ENCODE measurements at places on chromosomes 16 and 17.

DNA sequence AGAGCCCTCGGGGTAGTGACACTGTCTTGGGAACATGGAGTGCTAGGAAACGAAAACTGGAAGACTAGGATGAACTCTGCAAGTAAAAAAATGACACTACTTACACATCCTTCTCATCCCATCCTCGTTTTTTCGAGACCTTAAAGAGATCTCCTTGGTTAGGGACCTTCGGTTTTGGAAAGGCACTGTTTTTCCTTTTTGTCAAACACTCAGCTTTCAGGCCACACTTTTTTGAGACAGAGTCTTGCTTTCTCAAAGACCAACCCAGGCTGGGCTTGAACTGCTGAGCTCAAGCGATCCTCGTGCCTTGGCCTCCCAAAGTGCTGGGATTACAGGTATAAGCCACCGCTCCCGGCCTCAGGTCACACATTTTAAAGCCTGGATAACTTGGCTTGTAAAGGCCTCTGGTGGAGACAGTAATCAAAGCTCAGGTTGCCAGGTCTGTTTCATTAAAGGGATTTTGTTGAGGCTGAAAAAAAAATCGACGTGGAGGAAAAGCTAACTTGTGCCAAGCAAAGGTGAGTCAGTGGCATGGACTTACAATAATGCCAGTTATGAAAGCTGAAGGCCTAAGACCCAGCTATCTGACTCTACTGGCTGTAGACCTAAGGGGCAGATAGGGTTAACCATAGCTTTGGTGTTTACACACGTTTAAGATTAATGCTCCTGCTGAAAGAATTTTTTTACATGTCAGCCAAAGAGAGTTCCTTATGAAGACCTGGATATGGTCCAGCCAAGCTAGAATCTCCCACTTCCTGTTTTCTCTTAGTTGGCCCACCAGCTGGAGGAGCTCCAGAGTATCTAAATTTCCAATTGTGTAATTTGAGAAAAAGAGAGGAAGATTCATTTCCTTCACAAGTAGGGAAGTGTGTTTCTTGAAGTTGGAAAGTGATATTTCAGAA lies 823 bp downstream of the NBR1 start:
- DNase-seq = no peak

DNA sequence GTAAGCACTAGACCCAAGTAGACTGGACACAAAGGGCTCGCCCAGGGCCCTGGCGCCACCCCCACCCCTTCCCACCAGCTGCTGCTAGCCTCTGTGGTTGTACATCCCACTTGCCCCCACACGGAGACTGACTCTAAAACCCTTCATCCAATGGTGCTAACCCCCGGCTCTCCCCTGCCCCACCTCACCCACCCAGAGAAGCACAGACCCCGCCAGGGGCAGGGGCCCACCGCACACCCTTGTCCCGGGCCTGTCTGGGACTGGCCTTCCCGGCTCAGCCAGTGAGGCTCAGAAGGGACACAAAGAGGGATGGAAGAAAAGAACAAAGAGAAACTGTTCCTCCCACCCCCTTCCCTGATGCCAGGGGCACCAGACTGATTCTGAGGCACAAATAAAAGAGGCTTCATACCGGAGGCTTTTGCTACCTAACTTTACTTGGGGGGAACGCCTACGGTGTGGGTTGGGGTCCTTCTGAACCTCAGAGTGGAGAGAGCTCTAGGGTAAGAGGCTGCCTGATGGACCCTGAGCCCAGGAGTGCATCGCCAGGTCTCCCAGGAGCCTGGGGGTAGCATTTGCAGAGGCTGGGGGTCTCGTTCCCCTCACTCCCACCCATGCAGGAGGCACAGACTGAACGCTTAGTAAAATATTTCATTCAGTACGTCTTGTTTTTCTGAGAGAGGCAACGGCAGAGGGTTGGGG lies 8.2 kb downstream of the CORO6 start:
- no peak for DNase-seq

GRCh38 chr16:89324056-89325010 lies 106.8 kb downstream of the ZNF778 start:
- DNase-seq = no peak

DNA sequence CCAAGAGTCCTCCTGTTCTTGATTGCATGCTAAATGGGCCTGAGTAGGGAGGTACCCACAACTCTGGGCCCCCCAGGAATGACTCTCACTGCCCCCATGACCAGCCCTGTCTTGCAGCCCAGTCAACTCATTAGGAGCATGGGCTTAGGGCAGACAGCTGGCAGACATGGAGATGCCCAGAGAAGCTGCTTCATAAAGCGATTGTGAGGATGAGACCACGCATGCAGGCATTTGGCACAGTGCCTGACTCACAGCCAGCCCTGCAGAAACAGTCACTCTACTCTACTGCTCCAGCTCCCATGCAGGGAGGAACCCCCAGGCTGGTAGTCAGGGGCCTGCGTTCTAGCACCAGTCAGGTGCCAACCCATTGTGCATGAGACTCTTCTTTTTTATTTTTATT lies 8.4 kb upstream of the C16orf82 start:
- no peak for DNase-seq

DNA sequence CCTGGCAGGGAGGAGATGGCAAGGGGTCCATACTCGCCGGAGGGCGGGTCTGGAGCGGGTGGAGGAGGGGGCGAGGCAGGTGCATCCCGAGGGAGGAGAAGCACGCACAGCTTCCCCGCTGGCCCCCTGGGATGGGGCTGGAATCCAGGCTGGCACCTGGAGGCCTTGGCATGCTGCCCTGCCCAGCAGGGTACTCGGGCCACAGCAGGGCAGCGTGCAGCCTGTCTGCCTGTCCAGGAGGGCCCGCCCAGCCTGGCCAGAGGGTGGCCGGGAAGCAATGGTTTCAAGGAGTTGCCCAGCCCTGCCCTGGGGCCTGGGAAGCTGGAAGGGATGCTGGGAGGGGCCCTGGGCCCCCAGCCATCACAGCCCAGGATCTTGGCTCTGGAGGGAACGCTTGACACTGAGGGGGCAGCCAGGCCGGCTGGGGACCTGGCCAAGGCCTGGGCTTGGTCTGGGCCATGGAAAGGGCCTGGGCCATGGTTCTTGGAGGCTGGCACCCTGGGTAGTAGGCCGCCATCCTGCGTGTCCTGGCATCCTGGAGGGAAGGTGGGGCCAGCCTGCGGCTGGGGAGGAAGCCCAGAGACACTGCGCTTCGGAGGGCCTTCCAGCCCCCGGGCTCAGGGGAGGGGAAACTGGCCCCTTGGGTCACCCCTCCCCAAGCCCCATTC lies 1.1 kb downstream of the GLIS2 start:
- DNase-seq = no peak

DNA sequence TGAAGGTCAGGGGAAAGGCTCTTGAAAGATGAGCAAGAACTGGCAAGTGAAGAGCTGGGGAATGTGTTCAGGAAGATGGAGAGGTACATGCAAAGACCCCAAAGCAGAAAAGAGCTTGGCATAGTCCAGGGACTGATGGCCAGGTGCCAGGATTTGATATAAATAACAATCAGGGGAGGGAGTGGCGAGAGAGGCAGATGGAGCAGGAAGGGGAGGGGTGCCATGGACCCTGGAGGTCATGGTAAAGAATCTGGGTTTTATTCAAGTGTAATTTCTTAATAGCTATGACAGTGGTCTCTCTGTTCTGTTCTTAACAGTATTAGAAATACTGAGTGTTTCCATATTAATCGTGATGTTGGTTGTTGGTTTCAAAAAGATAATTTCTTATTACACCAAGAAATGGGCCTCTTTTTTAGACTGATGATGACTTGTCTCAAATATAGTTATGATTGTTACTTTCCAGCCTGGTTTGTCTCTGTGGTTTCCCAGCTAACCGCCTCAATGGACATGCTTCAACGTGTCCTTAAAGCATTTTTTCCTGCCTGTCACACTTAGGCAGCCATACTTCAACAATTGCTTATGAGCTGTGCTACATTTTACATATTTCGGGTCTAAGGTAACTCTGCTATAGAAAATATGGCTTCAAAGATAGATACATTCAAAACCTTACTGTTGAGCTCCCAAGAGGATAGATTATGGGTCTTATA lies 49.4 kb downstream of the MYH10 start:
- DNase-seq = no peak

DNA sequence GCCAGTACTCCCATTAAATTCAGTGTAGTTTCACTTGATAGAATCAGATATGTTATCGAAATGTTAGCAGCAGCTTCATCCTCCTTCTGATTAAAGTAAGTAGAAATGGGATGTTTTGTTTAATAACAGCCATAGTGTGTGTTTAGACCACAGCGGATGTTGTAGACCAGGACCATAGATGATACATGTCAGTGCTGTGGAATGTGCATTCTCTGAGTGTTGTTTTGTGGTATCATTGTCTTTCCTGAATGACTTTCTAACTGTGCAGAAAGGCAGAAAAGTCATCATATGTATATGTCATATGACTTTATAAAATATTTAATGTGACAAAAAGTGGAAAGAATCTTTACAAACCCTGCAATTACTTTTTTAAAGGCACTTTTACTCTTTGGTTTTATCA lies 55.6 kb downstream of the CYLD start:
- DNase-seq = no peak

DNA sequence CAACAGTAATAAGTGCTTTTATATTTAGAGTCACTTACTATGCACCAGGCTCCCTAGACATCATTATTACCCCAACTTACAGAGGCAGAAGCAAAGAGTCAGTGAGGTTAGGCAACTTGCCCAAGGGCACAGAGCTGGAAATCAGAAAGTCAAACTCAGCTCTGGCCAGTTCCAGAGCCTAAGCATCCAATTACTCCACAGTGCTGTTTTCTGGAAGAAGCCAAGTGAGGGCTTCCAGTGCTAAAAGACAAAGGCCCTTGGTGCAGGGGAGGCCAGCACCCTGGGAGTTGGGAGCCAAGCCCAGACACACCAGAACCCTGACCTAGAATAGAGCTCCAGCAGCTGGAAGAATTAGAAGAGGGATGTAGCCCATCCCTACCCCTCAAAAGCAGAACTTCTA lies 40.2 kb downstream of the C17orf67 start:
- DNase-seq = no peak

GRCh38 chr16:81447383-81448101 lies 2.9 kb downstream of the CMIP start:
- no peak for DNase-seq

GRCh38 chr17:32116937-32117336 lies 25.4 kb upstream of the RHOT1 start:
- no peak for DNase-seq

- no peak for DNase-seq
These were observed 47.7 kb downstream of the GNA13 start for GRCh38 chr17:65008882-65009281.

- DNase-seq = no peak
These were observed 15.0 kb downstream of the USP31 start for GRCh38 chr16:23134274-23134673.

DNA sequence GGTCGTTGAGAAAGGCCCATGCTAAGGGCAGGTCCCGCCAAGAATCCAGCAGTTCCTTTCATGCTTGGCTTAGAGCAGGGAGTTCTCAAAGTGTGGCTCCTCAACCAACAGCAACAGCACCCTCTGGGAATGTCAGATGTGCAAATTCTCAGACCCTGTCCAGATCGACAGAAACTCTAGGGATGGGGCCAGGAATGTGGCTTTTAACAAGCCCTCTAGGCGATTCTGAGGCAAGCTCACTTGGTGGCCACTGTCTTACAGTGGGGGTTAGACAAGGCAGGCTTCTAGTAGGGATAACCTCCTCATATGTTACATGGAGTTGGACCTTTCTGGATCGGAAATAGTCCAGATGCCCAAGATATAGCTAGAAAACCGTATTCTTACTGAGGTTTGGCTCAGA lies 144.8 kb downstream of the ZFHX3 start:
- no peak for DNase-seq

DNA sequence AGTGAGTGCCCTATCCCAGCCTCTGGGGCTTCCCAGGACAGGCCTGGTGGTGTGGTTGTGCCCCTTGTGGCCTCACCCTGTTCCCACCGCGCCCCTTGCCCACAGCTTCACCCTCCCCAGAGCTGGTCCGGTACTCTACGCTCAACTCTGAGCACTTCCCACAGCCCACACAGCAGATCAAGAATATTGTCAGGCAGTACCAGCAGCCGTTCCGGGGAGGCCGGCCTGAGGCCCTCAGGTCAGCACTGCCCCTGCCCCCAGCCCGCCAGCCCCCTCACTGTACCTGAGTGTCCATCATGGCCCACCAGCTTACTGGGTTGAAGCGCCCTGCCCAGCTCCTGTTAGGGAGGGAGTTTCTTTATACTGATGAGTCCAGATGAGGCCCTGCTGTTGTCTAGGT lies 32.3 kb upstream of the ALKBH5 start:
- DNase-seq = no peak

GRCh38 chr17:80780381-80781198 lies 211.1 kb upstream of the CHMP6 start:
- no peak for DNase-seq

DNA sequence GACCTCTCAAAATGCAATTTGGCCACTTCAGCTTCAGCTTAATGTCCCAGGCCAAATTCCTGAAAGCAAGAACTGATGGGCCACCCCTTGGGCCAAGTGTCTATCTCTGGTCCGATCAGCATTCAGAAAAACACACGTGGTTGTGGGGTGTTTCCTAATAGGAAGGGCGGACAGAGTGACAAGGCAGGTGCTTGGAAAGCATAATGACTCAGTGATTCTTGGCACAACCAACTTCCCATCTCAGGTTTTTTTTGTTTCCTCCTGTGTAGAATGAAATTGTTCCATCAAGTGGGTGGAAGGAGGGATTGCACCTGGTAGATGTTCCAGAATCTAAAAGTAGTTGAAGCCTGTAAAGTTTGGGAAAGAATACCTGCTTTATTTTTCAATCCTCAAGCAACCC lies 155.6 kb downstream of the HS3ST2 start:
- no peak for DNase-seq

DNA sequence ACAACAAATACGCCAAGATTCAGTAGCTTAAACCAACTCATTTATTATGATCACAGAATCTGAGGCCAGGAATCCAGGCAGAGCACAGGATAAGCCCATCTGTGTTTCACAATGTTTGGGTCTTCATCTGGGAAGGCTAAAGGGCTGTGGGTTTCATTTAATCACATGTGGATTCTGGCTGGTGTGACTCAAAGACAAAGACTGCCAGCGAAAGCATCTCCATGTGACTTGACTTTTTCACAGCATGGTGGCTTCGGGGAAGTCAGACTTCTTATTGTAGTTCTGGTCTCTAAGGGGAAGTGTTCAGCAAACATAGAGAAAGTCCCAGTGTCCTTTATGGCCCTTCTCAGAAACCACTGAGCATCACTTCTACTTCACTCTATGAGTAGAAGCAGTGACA lies 1014.4 kb upstream of the GOT2 start:
- no peak for DNase-seq

GRCh38 chr17:2749784-2750181 lies 331 bp upstream of the CCDC92B start:
- DNase-seq = peak; percentile 44

DNA sequence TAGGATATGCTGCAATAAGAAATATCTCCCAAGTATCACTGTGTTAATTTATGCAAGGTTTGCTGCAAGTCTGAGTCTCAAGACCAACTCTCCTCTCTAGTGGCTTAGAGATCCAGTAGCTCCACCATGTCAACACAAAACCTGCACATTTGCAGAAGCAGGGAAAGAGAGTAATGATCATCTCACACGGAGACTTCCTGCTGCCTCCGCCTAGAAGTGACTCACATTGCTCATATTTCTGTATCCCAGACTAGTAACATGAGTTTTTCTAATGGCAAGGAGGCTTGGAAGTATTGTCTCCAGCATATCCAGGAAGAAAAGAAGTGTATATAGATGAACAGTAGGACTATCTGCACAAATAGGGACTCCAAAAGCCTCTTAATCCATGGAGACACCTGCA lies 15.0 kb upstream of the IRX6 start:
- DNase-seq = no peak
